Lower leg skin (tissue), 4 donors: ENCODE measurements at places on chromosomes 13 and 19.

DNA sequence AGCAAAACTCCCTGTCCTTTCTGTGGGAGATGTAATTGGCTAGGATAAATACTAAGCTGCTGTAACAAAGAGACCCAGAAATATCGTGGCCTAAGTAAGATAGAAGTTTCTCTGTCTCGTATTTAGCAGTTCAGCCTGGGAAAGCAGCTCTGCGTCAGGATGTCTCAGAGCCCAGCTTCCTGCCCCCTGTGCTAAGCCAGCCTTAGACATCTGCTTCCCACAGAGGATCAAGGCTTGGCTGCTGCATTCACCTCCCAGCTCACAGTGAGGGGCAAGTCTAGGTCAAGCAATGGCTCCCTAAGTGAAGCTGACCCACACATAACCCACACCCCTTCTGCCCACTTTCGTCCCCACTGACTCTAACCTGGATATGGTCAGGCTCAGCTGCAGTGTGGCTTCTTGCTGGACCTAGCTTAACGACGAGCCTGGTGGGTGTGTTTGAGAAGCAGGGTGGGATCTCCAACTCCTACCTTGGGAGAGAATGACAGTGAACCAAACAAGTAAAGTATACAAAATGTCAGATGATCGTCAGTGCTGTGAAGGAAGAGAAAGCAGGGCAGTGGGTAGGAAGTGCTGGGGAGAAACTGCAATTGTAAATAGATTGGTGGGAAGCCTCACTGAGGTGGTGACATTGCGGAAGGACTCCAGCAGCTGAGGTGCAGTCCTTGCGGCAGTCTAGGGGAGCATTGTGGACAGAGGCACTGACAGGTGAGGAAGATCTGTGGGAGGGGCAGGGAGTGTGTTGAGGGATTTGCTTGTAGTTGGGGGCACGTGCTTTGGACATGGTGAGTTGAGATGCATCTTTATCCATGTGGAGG lies 82.9 kb downstream of the TNFRSF19 start:
- no peak for DNase-seq

DNA sequence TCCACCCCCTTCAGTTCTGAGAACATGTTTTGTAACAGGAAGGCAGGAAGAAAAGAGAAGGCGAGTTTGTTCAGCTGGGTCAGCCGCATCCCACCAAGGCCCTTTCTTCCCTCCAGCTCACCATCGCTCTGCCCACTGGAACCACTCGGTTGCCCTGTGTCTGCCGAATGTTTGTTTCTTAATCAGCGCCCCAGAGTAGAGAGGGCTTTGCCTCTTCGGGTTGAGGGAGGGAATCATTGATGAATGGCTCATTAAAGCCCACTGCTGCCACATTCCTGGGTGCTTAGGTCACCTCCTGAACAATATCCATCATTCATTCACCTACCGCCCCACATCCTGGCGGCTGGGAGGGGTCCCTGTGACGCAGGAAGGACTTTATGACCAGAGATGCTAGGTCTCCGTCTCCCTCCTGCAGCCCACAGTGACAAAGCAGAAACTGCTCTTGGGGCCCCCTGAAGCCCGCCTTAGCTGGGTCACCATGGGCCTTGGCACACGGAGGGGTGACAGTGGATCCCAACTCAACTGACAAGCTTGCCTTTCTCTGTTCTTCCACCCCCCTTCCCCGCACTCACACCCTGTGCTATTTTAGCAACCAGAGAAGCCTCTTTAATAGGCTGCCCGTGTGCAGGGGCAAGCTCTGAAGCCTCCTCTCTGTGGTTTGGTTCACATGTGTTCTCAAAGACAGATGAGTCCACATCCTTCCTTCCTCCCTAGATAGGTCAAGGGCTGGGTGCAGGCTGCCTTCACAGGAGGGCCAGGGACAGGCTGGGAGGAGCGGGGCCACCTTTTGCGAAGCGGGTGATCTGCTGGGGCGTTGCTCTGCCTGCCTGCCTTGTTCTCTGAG lies 46.2 kb downstream of the ACTN4 start:
- DNase-seq, result no peak

- no peak for DNase-seq
These were observed 9.0 kb upstream of the JUND start for GRCh38 chr19:18290302-18291018.

GRCh38 chr19:48244281-48244680 lies 11.4 kb downstream of the CARD8 start:
- no peak for DNase-seq

DNA sequence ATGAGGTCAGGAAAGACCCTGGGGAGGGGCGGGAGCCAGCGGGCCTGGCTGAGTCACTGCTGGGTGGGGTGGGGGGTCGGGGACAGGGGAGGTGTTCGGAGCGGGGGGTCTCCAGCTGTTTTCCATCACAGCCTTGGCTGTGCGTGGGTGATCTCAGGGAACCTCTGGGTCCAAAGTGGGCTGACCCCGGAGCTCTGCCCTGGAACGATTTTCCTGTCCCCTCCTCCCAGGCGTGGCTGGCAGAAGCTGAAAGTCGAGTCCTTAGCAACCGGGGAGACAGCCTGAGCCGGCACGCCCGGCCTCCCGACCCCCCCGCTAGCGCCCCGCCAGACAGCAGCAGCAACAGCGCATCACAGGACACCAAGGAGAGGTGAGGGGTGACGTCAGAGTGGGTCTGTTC lies 10.6 kb downstream of the TRIP10 start:
- DNase-seq, result no peak

GRCh38 chr19:41408256-41408655 lies 10.6 kb downstream of the BCKDHA start:
- no peak for DNase-seq

GRCh38 chr19:31955884-31956283 lies 389.5 kb upstream of the ZNF507 start:
- peak; percentile 63 for DNase-seq

DNA sequence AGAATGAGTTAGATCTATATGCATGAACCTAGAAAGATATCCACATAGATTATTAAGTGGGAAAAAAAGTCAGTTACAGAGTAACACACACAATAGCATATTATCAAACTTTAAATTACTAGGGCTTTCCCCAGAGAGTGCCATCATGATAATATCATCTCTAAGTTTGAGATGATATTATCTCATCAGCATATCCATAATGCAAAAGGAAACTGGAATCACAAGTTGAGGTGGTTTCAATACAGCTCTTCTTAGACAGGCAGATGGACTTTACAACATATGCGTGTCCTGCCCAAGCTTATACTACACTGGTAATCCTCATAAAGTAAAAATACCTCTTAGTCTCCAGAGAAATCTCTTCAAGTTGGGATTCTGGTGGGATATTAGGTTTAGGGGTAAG lies 236.2 kb upstream of the SERP2 start:
- no peak for DNase-seq

DNA sequence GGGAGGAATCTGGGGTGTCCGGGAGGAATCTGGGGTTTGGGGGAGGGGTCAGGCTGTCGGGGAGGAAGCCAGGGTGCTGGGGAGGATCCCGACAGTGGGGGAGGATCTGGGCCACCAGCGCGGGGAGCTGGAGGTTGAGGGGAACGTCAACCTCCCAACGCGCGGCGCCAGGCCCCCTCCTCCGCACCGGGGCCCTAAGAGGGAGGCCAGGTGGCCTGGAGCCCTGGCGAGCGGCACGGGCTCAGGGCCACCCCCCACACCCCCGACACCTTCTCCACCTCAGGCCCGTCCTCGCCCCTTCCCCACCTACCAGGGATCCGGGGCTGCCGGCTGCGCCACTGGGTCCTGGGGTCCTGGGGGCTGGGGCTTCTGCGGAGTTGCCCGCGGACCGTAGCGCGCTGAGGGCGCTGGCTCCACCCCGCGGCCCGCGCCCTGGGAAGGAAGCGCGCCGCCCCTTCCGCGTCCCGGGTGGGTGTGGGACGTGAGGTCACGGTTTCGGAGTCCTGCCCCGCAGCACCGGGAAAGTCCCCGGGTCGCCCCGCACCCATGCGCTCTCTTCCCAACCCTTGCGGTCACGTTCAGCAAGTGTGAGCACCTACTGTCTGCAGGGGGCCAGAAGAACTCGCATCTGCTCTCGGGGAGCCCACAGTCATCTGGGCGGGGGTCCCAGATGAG lies at the start of gene TICAM1:
Gene TICAM1 (minus strand): TSS at position 409 of the 675 bp plus-strand sequence. CDS start 13,335 bp downstream, outside the sequence.
- peak; percentile 62 for DNase-seq
